ENCODE measurements at places on chromosomes 7 and 10.

GRCh38 chr10:35447693-35448407, 111.5 kb downstream of the CCNY start:
- DNase-seq: no peak

- no peak for DNase-seq
Observed at GRCh38 chr10:69405221-69405620, 11.5 kb downstream of the TACR2 start.

DNA sequence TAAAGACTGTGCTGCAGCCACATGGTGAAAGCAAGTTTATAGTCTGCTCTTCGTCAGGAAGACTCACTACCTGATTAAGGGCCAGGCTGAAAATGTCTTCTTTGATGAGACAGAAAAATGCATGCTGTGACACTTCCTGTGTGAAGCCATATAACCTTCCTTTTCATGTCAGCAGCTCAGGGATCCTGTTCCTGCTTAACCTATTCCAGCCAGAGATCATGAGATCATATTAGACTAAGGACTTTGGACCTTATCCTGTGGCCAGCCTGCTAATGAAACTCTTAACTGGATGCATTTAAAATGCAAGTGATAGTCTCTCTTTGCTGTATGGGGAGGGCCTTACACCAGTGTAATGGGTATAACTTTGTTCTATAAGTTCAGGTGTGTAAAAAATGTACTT, 165.2 kb downstream of the PTEN start:
- no peak for DNase-seq

- no peak for DNase-seq
Observed at GRCh38 chr7:1083729-1084657, 3.9 kb upstream of the GPER1 start.

- no peak for DNase-seq
Observed at GRCh38 chr10:22133749-22134624, 83.8 kb downstream of the EBLN1 start.

GRCh38 chr10:119441921-119442757, 100.4 kb downstream of the RGS10 start:
- no peak for DNase-seq

DNA sequence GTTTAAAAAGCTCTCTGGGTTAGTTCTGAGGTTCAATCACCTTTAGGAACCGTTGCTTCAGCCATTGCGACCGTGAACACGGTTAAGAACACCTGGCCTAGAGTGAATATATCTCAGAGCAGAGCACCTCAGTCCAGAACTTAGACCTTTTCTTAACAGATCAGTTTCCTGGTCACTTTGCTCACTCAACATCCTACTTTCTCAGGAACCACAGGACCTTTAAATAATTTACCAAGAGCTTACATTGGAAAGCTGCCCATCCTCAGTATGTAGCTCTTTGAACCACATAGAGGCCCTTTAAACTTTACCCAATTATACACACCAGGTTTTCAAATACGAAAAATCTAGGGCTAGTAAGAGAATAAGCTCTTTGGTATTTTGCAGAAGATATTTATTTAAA, 153.2 kb downstream of the NRBF2 start:
- no peak for DNase-seq

- DNase-seq: no peak
Observed at GRCh38 chr10:129933456-129934092, 30.5 kb downstream of the EBF3 start.

DNA sequence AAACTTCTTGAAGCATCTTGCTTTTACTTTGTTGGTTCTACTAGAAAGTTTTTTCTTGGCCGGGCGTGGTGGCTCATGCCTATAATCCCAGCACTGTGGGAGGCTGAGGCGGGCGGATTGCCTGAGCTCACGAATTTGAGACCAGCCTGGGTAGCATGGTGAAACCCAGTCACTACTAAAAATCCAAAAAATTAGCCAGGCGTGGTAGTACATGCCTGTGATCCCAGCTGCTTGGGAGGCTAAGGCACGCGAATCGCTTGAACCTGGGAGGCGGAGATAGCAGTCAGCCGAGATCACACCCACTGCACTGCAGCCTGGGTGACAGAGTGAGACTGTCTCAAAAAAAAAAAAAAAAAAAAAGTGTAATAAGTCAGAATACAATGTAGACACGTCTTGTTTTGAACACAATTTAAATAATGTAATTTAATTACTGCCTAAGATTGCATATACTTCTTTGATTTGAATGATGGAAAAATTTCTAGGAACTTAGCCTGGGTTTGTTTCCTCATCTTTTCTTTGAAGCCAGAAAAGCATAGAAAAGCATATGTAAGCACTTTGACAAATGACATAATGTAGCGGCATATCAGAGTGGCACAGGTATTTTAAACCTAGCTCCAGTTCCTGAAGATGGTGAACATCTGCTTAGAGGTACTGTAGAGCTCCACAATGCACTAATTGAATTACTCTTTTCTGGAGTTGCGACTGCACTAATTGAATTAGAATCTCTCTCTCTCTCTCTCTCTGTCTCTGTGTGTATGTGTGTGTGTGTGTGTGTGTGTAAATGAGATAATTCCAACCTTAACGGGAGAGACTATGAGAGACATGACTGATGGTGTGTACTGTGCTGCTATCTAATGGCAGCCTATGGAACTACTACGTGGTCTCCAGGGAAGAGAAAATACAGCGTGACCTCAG, 87.8 kb downstream of the BTRC start:
- DNase-seq: no peak

DNA sequence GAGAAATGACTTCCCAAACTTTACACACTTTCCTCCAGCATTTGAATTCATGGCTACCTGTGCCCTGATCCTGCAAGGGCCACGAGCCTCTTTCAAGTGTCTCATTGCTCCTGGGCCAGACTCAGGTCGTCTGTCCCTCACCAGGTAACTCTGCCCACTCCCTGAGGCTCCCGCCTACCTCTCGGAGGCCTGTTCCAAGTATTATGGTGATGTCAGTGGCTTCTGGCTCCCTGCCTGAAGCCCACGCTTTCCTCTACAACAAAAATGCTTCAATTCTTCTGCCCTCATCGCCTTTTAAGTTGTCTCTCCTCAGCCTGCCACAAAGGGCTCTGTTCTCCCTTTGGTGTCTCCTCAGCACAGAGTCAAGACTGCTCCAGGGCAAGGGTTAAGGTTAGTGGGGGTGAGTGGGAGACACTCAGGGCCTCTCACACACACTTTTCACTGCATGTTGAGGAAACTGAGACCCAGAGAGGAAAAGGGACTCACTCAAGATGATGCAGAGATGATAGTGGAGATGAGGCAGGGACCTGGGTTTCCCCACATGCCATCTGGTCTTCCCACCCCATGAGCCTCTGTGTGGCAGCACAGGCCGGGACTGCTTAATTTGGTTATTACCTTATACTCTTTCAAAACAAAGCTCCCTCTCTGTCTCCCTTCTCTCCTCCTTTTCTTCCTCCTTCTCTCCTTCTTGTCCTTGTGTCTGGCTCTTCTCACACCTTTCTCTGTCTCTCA, 28.3 kb upstream of the EGR2 start:
- no peak for DNase-seq

DNA sequence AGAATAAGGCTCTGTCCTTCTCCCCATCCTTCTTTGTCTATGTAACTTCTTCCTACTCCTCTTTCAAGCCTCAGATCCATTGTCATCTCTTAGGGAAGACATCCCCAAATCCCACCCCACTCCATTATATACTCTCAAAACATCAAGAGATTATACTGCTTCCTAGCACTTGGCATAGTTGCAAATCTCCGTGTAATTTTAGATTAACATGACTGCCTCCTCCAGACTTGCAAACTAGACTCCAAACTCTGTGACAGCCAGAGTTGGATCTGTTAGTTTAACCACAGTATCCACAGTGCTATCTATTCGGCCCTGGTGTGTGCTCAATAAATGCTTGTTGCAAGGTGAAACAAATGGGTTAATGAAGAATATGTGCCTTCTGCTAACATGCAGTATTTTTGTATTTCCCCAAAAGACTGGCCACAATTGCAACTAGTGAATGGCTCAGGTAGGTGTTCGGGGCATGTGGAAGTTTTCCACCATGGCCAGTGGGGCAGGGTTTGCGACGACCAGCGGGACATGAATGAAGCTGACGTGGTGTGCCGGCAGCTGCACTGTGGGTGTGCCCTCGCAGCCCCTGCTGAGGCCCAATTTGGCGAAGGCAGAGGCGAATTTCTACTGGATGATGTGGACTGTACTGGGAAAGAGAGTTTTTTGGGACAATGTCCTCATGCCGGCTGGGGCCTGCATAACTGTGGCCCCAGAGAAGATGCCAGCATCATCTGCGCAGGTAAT, 34.5 kb upstream of the C10orf120 start:
- no peak for DNase-seq

DNA sequence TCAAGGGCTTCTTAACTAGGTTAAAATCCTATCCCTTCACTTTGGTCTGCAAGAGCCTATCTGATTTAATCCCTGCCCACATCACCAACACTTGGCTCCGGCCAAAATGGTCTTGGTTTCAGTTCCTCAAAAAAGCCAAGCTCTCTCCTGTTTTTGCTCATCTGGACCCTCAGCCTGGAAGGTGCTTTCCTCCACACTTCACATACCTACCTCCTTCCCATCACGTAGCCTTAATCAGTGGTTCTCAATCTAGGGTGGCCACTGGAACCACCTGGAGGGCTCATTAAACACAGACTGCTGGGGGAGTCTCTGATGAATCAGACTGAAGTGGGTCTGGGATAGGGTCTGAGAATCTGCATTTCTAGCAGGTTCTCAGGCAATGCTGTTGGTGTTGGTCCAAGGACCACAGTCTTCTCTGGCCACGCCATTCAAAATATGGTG, 227.0 kb upstream of the AOAH start:
- no peak for DNase-seq

GRCh38 chr7:157080111-157080730, 58.5 kb upstream of the UBE3C start:
- no peak for DNase-seq

DNA sequence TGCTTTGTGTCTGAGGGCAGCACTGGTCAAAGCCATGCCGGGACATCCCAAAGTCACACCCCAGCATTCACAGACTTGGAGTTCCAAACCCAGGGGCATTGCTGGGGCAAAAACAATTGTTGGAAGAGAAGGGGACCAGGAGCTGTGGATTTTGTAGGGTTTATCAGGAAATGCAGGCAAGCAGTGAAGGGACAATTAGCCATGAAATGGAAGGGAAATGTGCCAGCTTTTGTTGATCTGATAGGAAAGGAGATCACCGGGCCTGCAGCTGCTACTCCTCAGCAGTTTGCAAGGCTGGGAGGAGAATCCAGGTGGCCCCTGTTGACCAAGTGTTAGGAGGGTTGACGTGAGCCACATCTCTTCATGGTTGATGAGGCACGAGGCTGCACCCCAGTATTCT, 2.5 kb upstream of the BRI3 start:
- no peak for DNase-seq

GRCh38 chr10:92990615-92991014, 70.0 kb upstream of the CYP26C1 start:
- no peak for DNase-seq
